ENCODE measurements at places on chromosomes 1 and 21. TPM values are rescaled to one million over a fixed set of nuclear protein-coding genes. Genes with fewer than 3 reads are reported as not detected.

The CLCA4 gene
- polyA plus RNA-seq: 0.22 TPM

The SLC26A9 gene
- 2.4 TPM for polyA plus RNA-seq

The FCRL3 gene
- polyA plus RNA-seq: not detected

DNA sequence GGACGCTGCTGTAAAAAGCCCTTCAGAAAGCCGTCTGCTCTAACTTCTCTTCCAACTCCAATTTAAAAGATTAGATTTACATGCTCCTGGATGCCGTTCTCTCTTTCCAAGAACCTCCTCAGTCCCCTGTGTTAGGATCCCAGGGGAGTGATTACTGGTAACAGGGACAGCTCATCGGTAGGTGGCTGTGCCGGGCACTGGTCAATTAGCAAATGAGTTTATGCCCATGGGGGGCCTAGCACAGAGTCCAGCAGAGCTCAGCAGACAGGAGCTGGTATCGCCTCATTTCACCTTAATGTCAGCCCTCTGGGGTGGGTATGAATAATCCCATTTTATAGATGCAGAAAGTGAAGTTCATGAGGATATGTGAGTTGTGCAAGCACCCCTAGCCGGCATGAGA lies 191.9 kb downstream of the GRIK3 start:
- H3K27ac ChIP-seq: no peak overlapping the region
- H3K36me3 ChIP-seq: no peaks in the 10 kb centered on the region
- H3K4me3 ChIP-seq: no peak overlapping the region
- no peaks in the 10 kb centered on the region for H3K4me1 ChIP-seq
- no peak for DNase-seq

DNA sequence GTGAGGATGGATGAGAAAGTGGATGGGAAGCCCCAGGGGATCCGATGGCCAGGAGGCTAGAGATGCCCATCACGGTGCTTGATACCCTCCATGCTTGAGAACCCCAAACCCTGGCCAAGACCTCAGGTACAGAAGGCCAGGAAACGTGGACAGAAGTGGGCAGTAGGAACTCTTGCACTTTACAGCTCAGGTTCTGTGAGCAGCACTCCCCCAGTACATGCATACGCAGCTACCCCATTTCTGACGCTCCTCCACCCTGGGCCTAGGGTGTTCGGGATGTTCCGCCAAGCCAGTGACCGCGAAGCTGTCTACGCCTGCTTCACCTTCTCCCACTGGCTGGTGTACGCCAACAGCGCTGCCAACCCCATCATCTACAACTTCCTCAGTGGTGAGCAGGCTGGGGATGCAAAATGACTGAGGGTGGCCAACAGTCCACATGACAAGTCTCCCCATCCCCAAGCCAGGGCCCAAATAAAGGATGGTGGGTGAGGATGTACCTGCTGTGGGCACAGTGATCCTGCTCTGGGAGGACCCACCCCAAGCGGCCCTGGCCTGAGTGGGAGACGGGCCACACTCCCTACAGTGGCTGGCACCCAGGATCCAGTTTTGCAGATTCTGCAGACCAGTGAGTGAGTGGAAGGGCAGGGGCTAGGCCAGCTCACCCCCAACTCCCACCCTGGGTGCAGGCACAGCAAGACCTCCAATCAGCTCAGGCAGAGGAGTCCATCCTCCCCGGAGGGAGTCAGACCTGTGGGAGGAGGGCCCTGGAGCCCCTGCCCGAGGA lies 7.4 kb downstream of the HCRTR1 start:
- H3K36me3 ChIP-seq: no peaks in the 10 kb centered on the region
- no peak overlapping the region for H3K4me3 ChIP-seq
- H3K27ac ChIP-seq: no peak overlapping the region
- H3K27me3 ChIP-seq: no peaks in the 10 kb centered on the region

- no peaks in the 10 kb centered on the region for H3K4me1 ChIP-seq
- no peak for DNase-seq
- H3K27ac ChIP-seq: no peak overlapping the region
- H3K27me3 ChIP-seq: no peaks in the 10 kb centered on the region
- no peaks in the 10 kb centered on the region for H3K36me3 ChIP-seq
Observed at GRCh38 chr1:230594214-230594773, 48.0 kb upstream of the COG2 start.

DNA sequence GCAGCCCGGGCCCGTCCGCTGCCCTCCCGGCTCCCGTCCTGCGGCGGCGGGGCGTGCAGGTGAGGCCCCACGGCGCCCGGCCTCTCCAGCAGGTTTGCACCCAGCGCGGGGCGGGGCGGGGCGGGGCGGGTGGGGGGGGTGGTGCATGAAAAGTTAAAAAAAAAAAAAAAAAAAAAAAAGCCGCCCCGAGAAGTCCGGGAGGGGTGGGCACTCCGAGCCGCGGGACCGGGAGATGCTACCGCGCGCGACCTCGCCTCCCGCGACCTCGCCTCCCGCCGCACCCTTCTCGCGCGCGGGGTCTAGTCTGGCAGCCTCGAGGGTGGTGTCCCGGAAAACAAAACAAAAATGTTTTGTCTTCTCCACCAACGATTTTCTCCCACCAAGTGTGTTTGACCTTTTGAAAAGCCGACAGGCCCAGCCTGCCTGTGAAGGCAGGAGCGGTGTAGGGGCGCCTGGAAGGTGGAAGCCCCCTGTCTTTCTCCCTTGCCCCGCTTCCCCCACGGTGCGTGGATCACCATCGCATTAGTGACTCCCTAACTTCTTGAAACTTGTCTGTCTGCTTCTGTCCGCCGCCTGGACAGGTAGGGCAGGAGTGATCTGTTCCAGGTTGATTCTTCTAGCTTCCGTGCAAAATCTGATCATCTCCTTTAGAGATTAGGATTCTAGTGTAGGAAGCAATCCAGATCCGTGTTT lies 569 bp downstream of the RCAN3 start:
- H3K36me3 ChIP-seq: no peaks in the 10 kb centered on the region
- H3K4me1 ChIP-seq: no peaks in the 10 kb centered on the region
- DNase-seq: peak; percentile 25
- H3K4me3 ChIP-seq: peak overlapping the region; percentile 46
- H3K27me3 ChIP-seq: no peaks in the 10 kb centered on the region

DNA sequence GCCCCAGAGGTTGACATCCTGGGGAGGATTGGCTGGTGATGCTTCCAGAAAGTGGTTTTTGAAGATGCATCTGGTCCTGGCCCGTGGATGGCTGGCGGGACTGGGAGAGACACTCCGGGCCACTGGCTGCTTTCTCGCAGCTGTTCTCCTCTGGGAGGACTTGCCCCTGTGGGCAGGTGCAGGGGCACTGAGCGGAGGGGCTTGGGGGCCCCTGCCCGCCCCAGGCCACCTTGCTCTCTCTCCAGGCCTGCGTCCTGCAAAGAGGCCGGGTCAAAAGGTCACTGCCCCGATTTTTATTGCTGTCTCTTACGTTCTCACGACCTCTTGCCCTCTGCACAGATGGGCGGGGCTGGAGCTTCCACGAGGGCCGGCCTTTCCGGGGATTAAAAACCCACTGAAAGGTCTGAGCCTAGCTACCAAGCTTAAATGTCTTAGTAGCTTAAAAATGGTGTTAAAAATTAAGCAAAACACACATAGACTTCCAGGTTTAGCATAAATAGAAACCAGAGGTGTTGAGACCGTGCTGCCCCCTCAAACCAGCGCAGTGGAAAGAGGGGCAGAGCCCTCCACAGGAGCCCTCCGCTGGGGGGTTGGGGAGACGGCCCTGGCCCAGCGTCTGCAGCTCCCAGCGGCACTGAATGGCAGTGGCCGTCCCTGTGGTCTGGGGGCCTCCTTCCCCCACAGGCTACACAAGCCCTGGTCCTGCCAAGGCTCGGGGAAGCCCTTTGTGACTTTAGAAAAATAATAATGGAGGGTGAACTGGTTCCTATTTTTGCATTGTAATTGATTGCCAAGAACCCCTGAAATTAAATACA lies 43.9 kb downstream of the SKI start:
- no peaks in the 10 kb centered on the region for H3K27me3 ChIP-seq
- no peaks in the 10 kb centered on the region for H3K36me3 ChIP-seq
- H3K4me3 ChIP-seq: no peak overlapping the region
- DNase-seq: no peak
- H3K4me1 ChIP-seq: peaks cover 61% of the 10 kb centered on the region
- H3K27ac ChIP-seq: peak overlapping the region; percentile 73

GRCh38 chr1:59601041-59601441 lies 213.7 kb upstream of the HOOK1 start:
- H3K27ac ChIP-seq: no peak overlapping the region
- H3K36me3 ChIP-seq: no peaks in the 10 kb centered on the region
- H3K4me3 ChIP-seq: no peak overlapping the region
- no peak for DNase-seq
- peaks cover 16% of the 10 kb centered on the region for H3K4me1 ChIP-seq
